Left forelimb (tissue), 1 donor: ENCODE measurements at places on chromosomes 13 and 19.

DNA sequence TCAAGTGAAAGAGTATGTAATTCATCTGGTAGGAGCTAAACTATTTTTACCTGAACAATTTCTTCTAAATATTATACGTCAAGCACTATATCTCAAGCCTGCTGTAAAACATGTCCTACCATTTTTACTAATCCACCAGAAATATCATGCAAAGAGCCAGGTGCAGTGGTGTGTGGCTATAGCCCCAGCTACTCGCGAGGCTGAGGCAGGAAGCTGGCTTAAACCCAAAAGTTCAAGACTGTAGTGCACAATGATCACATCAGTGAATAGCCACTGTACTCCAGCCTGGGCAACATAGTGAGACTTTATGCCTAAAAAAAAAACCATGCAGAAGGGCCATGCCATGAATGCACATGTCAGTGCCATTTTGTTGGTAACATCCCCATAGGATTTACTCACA lies 20.7 kb upstream of the CLN5 start:
- DNase-seq = no peak

- no peak for DNase-seq
Observed at GRCh38 chr13:76538004-76538403, 348.2 kb downstream of the KCTD12 start.

GRCh38 chr19:33800012-33800680 lies 3.5 kb downstream of the KCTD15 start:
- DNase-seq = no peak

- DNase-seq = no peak
Observed at GRCh38 chr19:18967358-18968146, 26.5 kb upstream of the HOMER3 start.

DNA sequence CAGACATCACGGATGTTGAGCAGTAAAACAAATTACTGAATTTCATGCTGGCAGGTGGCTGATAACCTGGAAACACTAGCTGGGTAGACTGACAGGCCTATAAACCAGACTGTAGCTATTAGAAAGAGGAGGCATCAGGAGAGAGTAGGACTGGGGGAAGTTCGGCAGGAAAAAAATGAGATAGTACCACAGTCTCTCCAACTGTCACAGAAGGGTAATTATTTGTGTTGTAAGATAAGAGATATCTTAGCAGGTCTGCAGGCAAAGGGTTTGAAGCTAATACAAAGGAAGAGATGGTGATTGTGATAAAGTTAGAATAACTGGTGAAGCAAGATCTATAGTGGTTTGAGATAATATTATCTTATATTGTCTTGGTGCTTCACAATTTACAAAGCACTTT lies 41.7 kb downstream of the MIPEP start:
- DNase-seq = no peak

GRCh38 chr19:39816287-39817048 lies 17.5 kb downstream of the DYRK1B start:
- no peak for DNase-seq

DNA sequence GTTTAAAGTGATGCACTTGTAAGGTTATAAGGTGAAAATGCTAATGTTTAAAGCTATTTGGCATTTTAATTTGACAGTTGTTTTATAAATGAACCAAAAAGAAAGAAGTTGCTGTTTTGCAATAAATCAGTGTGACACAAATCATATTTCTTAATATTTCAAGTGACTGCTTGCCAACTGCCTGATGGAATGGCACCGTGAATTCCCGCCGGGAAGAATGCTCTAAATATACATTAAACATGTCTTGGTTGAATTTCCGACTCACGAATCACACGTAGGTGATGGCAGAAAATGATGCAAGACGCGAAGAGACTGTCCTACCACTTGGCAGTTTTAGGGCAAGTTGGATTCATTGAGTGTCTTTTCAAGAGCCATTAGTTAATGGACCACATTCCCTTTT lies 3.1 kb upstream of the GJB2 start:
- no peak for DNase-seq

- DNase-seq = no peak
Observed at GRCh38 chr19:34188408-34188807, 16.1 kb downstream of the LSM14A start.

DNA sequence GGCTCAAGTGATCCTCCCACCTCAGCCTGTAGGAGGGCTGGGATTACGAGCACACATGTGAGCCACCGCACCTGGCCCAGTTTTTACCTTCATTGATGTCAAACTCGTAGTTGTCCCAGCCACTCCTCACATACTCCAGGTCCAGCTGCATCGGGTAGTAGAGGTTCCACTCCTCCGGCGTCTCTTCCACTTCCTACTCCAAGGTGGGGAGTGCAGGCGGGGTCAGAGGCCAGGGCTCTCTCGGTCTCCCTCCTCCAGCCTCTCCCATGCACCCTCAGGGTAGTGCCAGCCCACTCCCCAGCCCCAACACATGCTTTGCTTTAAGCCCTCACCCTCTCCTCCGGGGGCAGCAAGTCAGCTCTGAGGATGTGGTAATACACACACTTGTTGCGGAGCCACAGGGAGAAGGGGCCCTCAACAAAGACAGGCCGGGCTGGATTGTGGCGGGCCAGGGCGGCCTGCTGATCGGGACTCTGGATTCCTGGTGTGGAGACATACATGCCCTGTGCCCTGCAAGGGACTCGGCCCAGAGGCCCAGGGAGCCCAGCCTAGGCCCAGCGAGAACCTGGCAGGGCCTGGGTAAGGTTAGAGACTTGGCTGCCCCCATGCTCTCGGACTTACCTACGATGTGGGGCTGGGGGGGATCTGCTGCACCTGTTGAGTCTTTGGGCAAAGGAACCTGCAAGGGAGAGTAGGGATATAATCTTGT lies 1.9 kb upstream of the ZNF653 start:
- DNase-seq = no peak

- DNase-seq = no peak
Observed at GRCh38 chr19:11063434-11063833, 25.8 kb upstream of the LDLR start.

DNA sequence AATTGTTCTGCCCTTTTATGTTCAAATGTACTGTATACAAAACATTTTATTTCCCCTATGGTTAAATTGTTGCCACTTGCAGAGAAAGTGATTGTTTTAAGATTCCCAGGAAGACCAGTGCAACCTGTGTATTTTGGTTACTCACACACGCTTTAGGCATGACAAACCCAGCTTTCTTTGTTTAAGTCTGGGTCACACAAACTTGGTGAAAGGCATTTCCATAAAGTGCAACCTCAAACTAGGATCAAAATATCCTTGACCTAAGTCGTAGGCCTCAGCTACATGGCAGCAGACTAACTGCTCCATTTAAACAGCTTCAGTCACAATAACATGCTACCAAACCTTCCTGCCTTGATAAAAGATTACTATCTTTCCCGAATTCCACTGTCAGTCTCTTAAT lies 639.0 kb upstream of the PRR20A start:
- no peak for DNase-seq

GRCh38 chr13:84279166-84279565 lies 396.9 kb upstream of the SLITRK1 start:
- DNase-seq = no peak

GRCh38 chr13:113820813-113821651 lies 42.8 kb downstream of the GAS6 start:
- DNase-seq = peak; percentile 79

GRCh38 chr13:37338726-37339385 lies 233.4 kb upstream of the CSNK1A1L start:
- DNase-seq = no peak

- DNase-seq = no peak
Observed at GRCh38 chr19:3257071-3257470, 32.6 kb downstream of the CELF5 start.

DNA sequence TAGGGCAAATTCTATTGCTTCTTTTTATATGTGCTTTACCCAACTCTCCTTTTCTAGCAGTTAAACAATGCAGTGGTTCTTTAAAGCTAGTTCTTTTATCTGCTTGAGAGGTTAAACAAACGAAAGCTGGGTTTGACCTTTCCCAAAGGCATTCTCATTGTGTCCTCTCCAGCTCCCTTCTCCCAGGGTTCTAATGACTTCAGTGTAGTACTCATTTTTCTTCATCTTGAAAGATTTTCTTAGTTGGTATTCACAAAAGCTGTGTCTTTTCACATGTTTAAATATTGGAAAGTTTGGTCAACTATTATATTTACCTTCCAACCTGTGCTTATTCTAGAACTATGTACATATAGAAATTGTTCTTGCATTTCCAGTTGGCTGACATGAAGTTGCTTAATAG lies 1.5 kb downstream of the WASF3 start:
- no peak for DNase-seq

DNA sequence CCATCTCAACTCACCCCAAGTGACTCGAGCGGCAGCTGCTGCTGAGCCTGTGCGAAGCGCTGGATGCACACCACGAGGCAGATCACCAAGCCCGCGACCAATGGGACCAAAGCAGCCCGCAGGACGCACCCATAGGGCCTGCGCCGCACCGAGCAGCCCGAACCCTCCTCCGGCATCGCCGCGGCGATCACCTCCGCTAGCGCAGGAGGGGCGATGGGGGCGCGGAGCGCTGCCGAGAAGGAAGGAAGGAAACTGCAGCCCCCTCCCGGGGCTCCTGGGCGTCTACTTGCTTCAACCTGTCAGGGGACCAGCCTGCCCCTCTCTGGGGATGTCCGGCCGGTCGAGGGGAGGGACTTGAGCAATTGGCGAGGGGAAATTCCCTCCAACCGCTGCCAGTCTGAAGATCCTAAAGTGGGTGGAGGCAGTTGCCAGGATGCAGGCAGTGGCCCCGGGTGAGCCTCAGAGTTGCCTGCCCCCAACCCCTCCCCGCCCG lies at the start of gene CD70:
CD70 (minus strand) TSS at position 324 of the 493 bp plus-strand sequence; CDS start at position 176, 148 bp downstream.
- DNase-seq = no peak

DNA sequence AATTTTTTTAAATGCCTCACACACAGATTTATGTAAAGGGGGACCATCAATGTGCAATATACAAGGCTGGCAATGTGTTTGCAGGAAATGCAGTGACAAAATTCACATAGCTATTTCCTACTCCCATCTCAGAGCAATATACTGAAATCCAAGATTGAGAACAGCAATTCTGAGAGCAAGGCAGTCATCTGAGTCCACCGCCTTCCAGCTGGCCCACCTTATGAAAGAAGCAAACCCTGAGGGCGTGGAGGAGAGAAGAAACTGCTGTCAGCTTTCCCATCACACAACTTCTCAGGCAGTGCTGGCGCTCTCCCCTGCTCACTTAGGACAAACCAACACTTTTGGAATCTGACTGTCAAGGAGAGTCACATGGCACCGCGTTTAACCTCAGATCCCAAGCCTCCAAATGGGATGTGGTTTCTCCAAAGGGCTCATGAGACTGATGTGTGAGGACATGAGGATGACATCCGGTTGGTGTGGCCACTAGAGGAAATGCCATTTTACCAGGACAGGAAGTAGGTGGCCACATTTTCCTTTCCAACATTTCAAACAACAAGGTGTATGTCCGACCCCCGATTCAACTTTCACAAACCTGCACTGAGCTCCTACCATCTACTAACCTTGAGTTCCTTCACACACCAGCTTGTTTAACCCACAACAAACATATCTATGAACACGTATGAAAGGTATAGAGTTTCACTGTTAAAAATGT lies 3.7 kb upstream of the DOCK9 start:
- no peak for DNase-seq

DNA sequence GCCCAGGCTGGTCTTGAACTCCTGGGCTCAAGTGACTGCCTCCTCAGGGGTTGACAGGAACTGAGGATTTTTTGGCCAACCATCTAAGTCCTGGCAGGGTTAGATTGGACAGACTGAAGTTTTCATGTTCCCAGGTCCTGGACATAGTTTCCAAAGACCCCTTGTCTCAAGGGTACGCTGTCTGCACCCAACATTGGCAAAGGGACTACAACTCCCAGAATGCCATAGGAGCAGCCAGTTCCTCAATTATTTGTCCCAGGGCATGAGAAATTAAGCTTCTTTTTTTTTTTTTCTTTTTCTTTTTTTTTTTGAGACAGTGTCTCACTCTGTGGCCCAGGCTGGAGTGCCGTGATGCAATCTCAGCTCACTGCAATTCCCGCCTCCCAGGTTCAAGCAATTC lies 6.9 kb downstream of the GYS1 start:
- no peak for DNase-seq

DNA sequence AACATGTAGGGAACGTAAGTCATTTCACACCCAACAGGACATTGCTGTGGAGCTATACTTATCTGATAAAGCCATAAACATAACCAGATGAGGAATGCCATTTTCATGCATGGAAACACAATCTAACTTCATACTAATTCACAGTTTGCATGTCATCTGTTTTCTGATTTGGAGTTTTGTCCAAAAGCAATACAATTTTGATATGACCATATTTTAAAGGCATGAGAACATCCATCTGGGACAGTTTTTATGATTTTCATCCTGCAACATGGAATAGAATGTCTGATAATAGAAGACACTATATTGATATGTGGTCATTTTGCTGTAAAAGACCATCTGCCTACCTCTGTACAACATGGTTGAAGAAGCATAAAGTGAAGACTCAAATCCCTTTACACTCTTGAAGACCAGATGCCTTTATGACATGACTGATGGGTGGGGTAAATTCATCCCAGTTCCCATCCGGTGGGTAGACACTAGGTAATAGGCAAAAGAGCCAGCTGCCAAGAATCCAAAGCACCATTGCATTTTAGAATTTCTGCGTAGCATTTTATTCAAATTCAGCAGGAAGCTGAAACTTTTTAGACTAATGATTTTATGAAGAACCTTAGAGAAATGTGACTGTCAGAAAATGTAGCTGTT lies 309.8 kb downstream of the LMO7 start:
- DNase-seq = no peak

GRCh38 chr13:110576070-110576394 lies 14.5 kb upstream of the RAB20 start:
- DNase-seq = no peak

DNA sequence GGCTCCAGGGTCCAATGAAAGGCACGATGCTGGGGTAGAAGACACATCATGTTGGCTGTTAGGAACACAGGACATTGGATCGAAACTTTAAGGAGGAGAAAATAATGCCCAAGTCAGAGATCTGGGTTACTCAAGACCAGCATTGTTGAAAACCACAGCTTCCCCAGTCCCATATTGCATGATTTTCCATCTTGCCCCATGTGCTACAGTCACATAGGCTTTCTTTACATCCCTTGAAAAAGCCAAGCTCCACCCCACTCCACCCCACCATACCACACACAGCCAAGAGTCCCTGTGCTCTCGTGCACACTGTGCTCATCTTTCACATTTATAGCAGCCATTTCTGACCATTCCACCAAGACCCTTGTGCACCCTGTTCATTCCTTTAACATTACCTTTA lies 636.2 kb downstream of the DIAPH3 start:
- DNase-seq = no peak

GRCh38 chr19:15304140-15304705 lies 28.1 kb downstream of the BRD4 start:
- DNase-seq = no peak

- no peak for DNase-seq
Observed at GRCh38 chr13:32802159-32802558, 214.1 kb upstream of the KL start.

DNA sequence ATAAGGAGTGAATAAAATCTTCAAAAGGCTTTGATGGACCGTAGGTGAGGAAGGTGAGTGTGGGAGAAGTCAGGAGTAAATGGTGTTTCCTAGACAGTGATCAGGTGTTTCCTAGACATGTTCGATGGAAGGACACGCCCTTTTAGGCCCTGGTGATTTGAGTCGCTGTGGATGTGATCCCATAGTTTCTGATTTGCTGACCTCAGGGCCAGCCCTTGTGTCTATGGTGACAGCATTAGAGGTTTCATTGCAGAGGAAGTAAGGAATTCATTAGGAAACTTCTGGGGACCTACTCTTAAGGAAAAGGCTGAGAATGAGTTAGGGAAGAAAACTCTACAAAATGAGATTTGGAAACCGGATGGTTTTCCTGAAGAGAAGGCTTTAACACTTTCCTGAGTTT lies 31.5 kb upstream of the RNF113B start:
- DNase-seq = no peak

GRCh38 chr19:29483641-29483920 lies 42.2 kb upstream of the VSTM2B start:
- DNase-seq = peak; percentile 28

- no peak for DNase-seq
Observed at GRCh38 chr19:4036576-4037300, 29.2 kb downstream of the PIAS4 start.
